ENCODE measurements at places on chromosomes 16 and 17.

DNA sequence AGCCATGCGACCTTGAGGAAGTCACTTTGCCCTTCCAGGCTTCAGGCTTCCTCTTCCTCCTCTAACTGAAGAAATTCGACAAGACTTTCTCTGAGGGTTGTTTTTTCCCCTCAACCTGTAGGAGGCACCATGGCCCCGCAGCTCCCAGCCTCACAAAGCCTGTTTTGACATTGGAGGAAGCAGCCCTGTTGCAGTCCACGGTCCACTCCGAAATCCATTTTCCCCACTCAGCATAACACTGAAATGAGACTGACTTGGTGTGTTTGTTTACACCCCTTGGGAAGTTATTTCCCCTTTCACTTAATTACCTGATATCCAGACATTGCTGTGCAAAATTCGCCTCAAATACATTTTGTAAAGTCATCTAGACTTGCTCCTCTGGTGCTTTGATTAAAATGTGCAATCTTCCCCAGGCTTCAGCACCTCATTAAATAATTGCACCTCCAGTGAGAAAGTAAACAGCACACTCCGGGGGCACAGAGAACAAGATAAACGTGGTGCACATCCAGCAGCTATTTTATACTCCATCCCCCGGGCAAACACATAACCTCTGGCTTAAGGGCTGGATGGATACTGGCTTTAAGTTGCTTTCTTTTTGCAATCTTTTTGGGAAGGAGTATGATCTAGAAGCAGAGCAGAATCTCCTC lies 41.4 kb upstream of the PIRT start:
- DNase-seq = no peak

GRCh38 chr17:48954300-48954755 lies 9.7 kb upstream of the SNF8 start:
- DNase-seq = peak; percentile 42

GRCh38 chr17:27569257-27569722 lies 61.7 kb upstream of the LGALS9 start:
- peak; percentile 54 for DNase-seq

- no peak for DNase-seq
Measured at GRCh38 chr17:9577373-9577709, 899 bp downstream of the CFAP52 start.

- no peak for DNase-seq
Measured at GRCh38 chr17:4956493-4957061, 5.7 kb downstream of the ENO3 start.

DNA sequence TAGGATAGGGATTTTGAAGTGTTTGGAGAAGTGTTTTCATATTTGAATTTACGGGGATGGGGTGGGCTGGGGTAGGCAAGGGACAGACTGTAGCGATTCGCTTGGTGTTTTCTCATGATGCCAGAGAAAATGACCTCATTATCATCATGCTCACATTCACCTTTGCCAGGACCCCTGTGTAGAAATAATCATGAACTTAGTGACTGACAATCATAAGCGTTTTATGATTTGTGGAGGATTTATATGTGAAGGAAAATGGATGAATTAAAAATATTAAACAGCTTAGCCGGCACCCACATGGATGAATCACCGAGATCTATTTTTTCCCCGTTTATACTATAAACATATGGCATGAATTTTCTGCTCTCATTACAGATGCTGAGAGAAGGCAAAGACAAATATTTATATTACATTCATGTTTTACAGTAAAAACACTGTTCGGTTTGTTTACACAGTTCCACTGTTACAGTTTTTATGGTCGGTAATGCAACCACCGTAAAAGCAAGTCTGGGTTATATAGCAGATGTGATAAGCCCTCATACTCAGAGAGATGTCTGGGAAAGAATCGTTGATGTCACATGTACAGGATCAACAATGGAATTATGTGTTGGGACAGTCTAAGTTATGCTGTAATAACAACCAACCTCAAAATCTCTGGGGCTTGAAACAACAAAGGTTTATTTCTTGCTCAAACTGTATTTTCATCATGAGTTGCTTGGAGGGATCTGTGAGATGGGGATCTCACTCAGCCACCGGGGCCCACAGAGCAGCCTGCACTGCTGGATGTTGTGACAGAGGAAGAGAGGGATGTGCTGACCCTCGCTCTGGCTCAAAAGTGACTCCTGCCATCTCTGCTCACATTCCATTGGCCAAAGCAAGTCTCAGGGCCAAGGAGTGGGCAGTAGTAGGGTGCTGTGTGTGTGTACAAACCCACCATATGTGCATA lies 85.1 kb downstream of the WWOX start:
- peak; percentile 22 for DNase-seq

DNA sequence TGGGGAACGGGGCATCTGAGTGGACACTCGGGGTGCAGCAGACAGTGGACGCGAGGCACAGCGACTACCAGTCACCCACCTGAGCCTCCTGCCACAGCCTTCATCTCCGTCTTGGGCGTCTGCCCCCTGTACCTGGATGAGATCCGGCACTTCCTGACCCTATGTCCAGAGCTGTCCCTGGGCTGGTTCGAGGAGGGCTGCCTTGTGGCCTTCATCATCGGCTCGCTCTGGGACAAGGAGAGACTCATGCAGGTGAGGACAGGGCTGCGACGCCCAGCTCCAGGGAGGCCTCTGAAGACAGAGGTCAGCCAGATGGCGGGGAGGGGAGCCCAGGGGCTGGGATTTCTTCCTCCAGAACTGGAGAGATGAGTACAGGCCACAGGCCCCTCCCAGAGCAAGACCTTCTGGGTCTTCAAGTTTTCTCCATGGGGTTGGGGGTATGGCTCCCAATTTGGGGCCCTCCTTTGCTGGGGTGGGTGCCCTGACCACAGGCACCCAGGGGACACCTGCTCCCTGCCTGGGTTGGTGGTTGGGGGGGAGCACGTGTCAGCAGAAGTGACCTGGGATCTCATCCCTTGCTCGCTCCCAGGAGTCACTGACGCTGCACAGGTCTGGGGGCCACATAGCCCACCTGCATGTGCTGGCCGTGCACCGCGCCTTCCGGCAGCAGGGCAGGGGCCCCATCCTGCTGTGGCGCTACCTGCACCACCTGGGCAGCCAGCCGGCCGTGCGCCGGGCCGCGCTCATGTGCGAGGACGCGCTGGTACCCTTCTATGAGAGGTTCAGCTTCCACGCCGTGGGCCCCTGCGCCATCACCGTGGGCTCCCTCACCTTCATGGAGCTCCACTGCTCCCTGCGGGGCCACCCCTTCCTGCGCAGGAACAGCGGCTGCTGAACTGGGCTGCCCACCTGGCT lies 1.9 kb downstream of the AANAT start:
- no peak for DNase-seq

GRCh38 chr17:62882284-62882683 lies 74.2 kb upstream of the MARCHF10 start:
- DNase-seq = no peak

- DNase-seq = no peak
Measured at GRCh38 chr16:12780467-12780866, 23.2 kb downstream of the CPPED1 start.

DNA sequence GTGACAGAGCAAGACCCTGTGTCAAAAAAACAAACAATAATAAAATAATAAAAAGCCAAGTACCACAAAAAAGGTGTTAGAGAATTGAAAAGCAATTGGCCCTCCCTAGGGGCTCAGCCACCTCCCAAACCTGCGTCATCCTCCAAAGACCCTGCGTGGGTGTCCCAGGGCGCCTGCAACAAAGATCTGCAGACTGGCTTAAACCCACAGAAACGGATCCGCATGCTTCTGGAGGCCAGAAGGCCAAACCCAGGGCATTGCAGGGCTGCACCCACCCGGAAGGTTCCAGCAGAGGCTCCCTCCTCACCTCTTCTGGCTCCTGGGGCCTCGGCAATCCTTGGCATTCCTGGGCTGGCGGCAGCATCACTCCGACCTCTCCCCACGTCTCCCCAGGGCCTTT lies 1.5 kb downstream of the ENPP7 start:
- no peak for DNase-seq

DNA sequence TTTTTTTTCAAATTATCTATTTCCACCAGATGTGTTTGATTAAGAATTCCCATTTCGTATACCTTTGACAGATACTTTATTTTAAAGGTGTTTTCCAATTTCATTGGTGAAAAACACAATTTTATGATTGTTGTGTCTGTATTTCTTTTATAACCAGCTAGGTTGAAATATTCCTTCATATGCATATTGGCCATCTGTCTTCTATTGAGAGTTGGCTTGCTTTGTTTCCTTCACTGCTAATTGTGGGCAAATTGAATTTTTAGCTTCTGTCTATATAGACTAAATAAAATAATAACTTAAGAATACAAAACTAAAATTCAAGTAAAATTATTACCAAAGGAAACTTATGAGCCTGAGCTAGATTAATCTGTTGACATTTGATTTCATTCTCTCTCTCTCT lies 1.2 kb upstream of the KRTAP3-3 start:
- no peak for DNase-seq
